ENCODE measurements at places on chromosomes 7 and 10.

- no peak for DNase-seq
Measured at GRCh38 chr10:116073510-116073909, 199.5 kb downstream of the GFRA1 start.

GRCh38 chr10:105109164-105109563 is 468.1 kb downstream of the SORCS3 start:
- no peak for DNase-seq

DNA sequence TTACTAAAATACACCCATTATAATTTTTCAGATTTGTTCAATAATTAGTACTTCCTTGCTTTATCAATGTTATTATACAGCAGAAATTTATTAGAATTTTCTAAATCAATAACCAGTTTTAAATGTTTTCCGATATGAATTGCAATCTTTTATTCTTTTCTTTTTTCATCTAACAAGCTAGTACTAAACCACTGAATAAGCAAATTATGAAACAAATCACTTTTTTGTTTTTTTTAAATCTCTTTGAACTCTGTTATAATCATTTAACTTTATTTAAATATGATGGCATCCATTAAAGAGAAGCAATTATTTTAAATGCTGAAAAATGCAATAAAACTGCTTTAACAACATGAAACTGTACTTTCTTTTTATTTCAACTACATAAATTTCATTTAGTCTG is 59.7 kb downstream of the HYCC1 start:
- no peak for DNase-seq

DNA sequence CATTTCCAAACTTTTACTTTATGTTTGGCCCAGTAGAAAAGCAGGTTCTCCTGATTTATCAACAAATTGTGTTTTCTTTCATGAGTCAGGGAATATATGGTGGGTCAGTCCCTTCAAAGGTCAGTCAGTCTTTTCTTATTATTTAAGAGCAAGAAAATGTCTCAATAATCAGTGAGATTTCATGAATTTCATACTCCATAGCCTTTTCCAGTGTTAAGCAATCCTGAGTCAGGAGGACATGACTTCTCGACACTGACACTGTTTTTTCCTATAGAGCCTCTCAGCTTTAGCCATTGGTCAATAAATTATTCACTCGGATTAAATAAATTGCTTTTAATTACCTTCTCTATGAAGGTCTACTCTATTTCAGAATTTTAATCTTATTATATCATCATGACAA is 334.5 kb downstream of the SORCS1 start:
- DNase-seq = no peak

DNA sequence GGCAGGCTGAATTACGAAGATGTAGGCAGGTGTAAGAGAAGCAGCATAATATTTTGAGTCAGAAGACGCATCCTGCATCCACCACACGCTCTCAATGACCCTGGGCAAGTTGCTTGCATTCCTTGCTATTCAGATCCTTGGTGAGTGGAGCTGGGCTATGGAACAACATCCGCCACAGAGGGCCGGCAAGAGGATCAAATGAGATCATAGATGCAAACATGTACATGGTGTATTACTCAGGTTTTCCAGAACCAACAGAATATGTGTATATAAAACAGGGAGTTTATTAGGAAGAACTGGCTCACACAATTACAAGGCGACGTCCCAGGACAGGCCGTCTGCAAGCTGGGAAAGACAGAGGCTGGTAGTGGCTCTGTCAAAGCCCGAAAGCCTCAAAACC is 51.5 kb downstream of the ADAM12 start:
- no peak for DNase-seq

- no peak for DNase-seq
Measured at GRCh38 chr10:91054325-91054724, 133.4 kb upstream of the ANKRD1 start.

DNA sequence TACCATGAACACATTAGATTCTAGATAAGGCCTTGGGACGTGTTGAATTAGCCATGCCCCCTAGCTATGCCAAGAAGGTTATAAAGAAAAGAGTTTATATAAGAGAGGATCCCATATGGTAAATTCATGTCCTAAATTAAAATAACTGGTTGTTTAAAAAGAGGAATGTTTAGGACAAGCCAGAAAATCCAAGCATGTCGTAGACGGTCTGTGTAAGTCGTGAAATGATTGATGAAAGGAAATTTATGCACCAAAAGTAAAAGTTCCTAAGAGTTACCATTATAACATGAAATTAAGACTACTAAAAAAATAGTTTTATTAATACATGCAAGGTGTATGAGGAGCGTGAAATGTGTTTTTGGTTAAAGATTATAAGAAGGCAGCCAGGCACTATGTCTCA is 624.9 kb downstream of the ARL4A start:
- peak; percentile 55 for DNase-seq

- DNase-seq = peak; percentile 95
Measured at GRCh38 chr7:101815826-101816594, 1.4 kb upstream of the CUX1 start.

- DNase-seq = no peak
Measured at GRCh38 chr10:64690194-64690593, 1169.0 kb downstream of the REEP3 start.

DNA sequence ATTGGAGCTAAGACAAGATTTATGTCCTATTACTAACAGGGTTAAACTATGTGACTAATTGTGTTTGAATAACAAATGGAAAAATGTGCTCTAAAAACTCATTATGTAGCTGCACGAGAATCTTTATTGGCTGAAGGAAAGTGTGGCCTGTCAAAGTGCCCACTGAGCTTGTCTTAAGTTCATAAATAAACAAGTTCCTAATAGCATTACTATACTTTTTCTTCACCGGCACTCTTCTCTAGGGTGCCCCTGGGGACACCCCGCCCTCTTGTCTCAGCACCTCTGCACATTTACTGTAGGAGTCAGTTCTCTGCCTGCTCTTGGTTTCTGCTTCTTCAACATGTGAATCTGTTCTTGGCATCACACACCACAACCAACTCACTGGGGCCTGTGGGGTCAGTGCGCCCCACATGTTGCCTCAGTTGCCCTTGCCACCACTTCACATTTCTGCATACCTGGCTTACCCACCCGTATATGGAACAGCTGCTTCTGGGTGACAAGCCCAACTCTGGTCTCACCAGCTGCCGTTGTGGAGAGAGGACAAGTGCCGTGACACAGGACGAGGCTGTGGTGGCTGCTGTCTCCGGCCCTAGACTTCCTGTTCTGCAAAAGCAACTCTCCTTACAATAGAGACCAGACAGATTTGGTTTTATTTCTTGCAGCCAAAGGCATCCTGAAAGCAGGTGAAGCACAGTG is 96.3 kb upstream of the DDC start:
- DNase-seq = peak; percentile 43

GRCh38 chr7:96614154-96614867 is 95.3 kb downstream of the SEM1 start:
- no peak for DNase-seq

DNA sequence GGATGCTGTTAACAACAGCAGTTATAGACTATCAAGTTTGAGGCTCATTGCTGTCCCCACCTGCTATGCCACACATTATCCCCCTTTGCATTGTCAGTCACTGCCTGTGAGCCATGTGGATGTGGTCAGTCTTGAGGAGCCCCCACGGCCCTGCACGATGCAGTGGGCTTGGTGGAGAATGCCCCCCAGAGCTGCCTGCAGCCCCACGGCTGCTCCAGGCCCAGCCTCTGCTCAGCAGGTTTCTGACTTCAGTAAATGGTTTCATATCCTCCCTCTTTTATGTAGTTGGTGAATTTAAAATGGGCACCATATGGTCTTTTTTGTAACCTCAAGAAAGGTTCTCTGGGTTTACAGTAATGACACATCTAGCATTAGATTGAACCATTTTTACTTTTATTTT is 164.1 kb downstream of the EBF3 start:
- no peak for DNase-seq

DNA sequence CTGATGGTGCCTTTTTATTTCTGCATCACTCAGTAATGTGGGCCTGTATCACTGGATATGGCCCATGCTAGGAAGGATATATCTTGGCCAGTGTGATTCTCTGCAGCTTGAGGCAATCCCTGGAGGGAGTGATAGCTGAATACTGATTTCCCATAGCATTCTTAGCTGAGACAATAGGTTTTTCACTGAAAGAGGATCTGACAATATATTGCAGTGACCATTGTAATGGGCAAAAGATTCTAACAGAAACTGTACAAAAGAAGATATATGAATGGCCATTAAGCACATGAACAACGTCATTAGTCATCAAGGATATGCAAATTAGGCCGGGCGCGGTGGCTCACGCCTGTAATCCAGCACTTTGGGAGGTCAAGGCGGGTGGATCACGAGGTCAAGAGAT is 117.8 kb downstream of the KAT6B start:
- no peak for DNase-seq

GRCh38 chr10:43094085-43094484 is 17.2 kb downstream of the RET start:
- no peak for DNase-seq

GRCh38 chr7:52120912-52121311 is 804.3 kb upstream of the COBL start:
- no peak for DNase-seq

DNA sequence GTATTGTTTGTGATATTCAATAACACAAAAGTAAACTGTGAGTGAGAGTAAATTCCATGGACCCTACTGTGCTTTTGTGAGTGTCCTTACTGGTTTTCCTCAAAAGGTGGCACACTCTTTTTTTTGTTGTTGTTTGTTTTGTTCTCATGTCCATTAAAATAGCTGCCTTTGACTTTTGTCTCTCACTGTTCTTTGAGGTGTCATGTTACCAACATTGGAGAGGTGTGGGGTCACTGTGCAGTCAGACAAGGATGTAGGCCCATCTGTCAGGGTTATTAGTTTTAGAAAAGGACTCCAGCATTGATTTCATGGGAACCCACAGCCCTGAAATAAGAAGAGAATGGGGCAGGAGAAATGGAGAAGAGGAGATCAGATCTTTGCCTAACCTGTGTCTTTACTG is 383.1 kb downstream of the SORCS3 start:
- DNase-seq = no peak

- DNase-seq = no peak
Measured at GRCh38 chr7:73841689-73842066, 638 bp downstream of the METTL27 start.

- DNase-seq = no peak
Measured at GRCh38 chr7:154425271-154425670, 373.1 kb downstream of the DPP6 start.

DNA sequence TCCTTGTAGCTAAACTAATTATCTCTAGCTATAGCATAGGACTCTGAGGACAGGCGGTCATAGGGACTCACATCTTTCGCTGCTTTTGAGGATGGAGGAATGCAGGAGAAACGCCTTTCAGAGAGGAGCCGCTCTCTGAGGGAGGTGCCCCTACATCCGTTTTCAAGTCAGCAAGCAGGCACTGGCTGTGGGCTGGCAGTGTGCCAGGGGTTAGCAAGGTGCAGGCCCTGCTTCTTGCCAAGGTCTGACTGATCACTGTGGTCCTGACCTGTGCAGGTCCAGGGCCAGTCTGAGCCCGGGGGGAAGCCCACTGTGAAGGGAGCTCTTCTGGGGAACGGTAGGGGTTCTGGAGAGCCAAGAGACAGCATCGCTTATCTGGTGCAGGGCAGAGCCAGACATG is 89.4 kb downstream of the SH3PXD2A start:
- peak; percentile 57 for DNase-seq

DNA sequence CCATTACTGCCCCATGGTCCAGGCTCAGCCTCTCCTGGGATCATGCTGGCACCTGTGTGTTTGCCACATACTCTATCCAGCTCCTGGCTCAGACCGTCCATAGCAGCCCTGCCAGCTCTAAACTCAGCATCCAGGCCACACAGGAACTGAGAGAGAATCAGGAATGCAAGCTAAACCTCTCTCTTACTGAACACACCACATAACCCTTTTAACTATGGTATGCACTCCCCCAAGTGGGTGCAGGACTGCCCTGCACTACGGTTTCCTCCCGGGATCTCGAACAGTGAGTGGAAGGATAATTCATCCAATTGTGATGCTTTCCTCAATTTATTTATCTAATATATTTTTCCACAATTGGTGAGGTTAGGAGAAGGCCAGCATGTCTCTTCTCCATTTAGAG is 17.1 kb upstream of the ZNF800 start:
- DNase-seq = peak; percentile 32

DNA sequence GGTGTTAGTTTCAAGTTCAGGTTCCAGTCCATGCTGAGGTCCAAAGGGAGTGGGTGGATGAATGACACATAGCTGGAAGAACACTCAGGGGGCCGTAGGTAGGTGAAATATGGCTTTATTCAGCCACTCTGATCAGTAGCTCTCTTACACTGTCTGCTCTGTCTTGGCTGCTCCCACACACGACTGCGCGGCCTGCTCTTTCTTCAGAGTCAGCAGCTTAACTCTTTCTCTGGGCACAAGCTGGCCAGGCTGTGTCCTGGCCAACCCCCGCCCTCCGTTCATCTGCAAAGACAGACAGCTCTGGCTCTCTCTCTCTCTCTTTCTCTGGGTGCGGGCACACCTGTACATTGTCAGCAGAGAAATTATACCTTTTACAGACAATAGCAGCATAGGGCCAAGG is 317.4 kb upstream of the SORCS1 start:
- DNase-seq = no peak

- no peak for DNase-seq
Measured at GRCh38 chr7:24075426-24075810, 208.6 kb upstream of the NPY start.

DNA sequence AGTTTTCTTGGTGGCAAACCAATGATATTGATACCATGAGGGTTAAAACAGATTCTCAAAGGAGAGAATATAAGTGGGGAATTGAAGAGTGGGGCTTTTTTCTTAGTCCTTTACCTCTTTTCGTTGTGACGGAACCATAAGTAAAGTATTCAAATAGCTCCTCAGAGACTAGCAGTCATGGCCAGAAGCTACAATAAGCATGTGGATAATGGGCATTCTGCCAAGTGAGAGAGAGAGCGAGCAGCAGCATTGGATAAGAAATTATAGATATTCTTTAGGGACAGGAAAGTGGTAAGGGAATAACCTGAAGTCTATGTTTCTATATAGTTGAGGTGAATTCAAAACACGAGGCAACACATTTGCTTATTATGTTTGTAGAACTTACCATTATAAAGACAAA is 235.1 kb downstream of the SEMA3E start:
- DNase-seq = no peak

DNA sequence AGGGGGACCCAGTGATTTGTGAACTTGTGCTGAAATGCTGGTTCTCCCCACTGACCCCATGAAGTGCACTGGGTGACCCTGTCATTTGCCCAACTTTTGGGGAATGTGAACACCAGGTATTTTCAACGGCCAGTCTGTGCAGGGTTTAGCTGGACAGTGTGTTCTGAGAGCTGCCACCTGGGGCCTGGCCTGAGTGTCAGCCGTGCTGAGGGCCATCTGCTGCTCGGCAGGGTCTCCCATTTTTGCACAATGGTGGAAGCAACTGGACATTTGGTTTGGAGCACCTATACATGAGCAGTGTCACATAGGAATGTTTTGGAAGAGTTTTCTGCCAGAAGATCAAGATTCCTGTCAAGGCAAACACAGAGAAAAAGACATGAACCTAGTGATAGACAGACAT is 5.2 kb downstream of the CHN2 start:
- no peak for DNase-seq

- DNase-seq = no peak
Measured at GRCh38 chr7:134535272-134535918, 8.0 kb downstream of the AKR1B10 start.

- no peak for DNase-seq
Measured at GRCh38 chr10:89307269-89307577, 5.4 kb downstream of the IFIT2 start.
